ENCODE measurements at places on chromosomes 1 and 21. TPM values are rescaled to one million over a fixed set of nuclear protein-coding genes. Genes with fewer than 3 reads are reported as not detected.

DNA sequence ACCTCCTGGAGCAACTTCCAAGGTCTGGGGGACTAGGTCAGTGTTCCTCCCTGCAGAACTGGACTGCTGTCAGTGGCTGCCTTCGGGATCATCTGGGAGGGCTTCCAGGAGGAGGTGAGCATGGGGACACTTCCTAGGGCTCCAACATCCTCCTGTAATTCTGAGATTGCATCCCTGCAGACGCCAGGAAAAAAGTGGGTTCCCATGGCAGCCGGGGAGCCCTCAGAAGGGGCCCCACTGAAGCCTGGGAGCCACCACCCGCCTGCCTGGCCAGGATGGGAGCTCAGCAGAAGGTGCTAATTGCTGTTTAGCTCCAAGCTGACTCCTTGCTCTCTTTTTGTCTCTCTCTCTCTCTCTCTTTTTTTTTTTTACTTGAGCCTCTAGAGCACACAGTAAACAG, 16.1 kb upstream of the ARF1 start:
- DNase-seq, result no peak

- no peak for DNase-seq
Measured at GRCh38 chr1:154925335-154926170, 11.0 kb downstream of the PMVK start.

- no peak for DNase-seq
Measured at GRCh38 chr1:217040711-217041455, 317.7 kb upstream of the ESRRG start.

- DNase-seq, result no peak
Measured at GRCh38 chr1:197284966-197285365, 16.9 kb downstream of the CRB1 start.

DNA sequence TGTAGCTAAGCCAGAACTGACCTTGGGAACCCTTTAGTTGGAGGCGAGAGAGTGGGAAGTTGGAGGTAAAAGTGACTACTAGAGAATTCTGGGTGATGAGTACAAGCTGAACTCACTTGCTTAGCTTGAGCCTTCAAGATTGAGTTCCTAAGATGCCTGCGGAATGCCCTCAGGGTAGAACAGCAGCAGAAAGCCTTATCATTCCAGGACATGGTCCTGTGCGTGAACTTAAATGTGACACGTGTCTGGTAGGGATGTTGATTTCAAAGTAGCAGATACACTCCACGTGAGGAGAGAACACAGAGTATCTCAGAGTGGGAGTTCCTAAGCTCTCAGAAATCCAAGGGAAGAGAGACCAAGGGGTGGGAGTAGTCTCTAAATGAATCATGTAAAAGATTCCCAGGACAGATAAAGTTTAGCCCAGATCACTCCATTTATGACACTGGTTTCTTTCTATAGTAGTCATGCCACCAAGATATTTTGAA, 60.1 kb downstream of the KCNK1 start:
- DNase-seq, result no peak

DNA sequence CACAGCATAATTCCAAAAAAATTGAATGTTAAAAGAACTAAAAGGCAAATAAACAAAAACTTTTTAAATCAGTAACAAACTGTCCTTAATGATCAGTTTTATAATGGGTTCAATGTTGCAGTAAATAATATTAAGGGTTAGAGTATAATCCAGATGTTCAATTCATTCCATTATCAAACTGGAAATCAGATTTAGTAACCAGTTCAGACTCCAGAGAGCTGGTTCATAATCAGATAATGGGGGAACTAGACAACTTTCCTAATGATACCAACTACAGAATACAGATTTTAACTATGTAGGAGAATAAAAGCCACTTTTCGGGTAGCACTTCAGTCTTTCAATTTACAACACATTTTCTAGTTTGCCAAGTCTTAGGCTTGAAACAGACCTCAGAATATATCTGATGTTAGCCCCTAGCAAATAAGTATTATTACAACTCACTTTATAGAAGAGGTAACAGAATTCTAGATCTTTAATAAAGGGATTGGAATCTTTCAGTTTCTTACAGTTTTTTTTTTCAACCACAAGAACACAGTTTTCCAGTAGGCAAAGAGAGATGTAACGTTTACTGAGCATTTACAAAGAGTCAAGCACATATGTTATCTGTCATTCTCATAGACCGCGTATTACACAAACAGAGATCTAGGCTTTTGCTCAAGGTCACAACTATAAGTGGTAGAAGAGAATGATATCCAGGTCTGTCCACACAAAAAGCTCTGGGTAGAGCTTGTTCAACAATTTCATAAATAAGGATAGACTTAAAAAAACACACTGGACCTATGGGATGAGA, 1.9 kb upstream of the DCAF6 start:
- no peak for DNase-seq

GRCh38 chr1:226629210-226629895, 80.8 kb downstream of the STUM start:
- DNase-seq, result peak; percentile 8

- peak; percentile 52 for DNase-seq
Measured at GRCh38 chr1:168628807-168629206, 52.4 kb downstream of the XCL1 start.

GRCh38 chr1:68047659-68048026, 2.8 kb downstream of the DIRAS3 start:
- no peak for DNase-seq

DNA sequence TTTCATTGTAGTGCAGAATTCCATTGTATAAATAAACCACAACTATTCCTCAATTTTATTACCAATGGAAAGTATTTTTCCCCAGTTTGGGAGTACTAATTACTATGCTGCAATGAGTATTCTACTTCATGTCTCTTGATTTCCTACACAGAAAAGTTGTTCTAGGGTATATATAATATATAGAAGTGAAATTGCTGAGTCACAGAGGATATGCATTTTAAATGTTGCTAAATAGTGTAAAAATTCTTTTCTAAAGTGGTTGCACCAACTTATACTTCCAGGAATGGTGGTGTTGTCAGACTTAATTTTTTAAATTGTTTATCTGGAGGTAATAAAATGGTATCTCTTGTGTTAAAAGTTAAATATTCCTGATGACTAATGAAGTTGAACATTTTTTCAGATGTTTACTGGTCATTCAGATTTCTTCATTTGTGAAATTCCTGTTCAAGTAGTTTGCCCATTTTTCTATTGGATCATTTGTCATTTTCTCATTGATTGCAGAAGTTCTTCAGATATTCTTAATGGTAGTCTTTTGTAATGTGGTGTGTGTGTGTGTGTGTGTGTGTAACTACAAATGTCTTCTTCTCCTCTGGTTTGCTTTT, 19.1 kb upstream of the MYOG start:
- DNase-seq, result no peak

GRCh38 chr1:33001282-33001681, 35.4 kb downstream of the AK2 start:
- DNase-seq, result no peak

- DNase-seq, result no peak
Measured at GRCh38 chr1:39387452-39387851, 104.0 kb upstream of the BMP8A start.

The MEX3A gene
- total RNA-seq, result not detected

The SPTA1 gene
- not detected for total RNA-seq

The PRDM16 gene
- total RNA-seq, result 0.03 TPM

The FOXO6 gene
- total RNA-seq, result 3.9 TPM

The RGS18 gene
- 1.0 TPM for total RNA-seq

The THRAP3 gene
- 88.2 TPM for total RNA-seq

The FAM167B gene
- 2.3 TPM for total RNA-seq

The NUAK2 gene
- 0.61 TPM for total RNA-seq

The NTMT2 gene
- not detected for total RNA-seq

The GBP4 gene
- 5.6 TPM for total RNA-seq

The FCRL5 gene
- total RNA-seq, result not detected

Measured in gastrocnemius medialis (tissue), 4 donors.